Mesenteric fat pad (tissue), 1 donor: ENCODE measurements at places on chromosomes 4 and X. TPM values are rescaled to one million over a fixed set of nuclear protein-coding genes. Genes with fewer than 3 reads are reported as not detected.

RBM47 gene
- 53.3 TPM for total RNA-seq

P2RY10 gene
- total RNA-seq: 0.19 TPM

NUP62CL gene
- not detected for total RNA-seq

NLRP2B gene
- not detected for total RNA-seq

DMRTC1B gene
- total RNA-seq: not detected

CCDC120 gene
- total RNA-seq: 4.0 TPM

PHEX gene
- 0.45 TPM for total RNA-seq

NXF2B gene
- not detected for total RNA-seq

MBNL3 gene
- total RNA-seq: 14.6 TPM

UGT2B15 gene
- not detected for total RNA-seq

EBP gene
- total RNA-seq: 18.8 TPM

GLOD5 gene
- total RNA-seq: not detected

TMEM271 gene
- not detected for total RNA-seq

UGT2B11 gene
- total RNA-seq: not detected

AKAP4 gene
- not detected for total RNA-seq

SLC7A11 gene
- total RNA-seq: 0.93 TPM

MTTP gene
- 0.74 TPM for total RNA-seq

ADH1A gene
- 11.8 TPM for total RNA-seq

NRK gene
- 0.96 TPM for total RNA-seq

NAT8L gene
- total RNA-seq: 67.3 TPM

PF4V1 gene
- total RNA-seq: not detected

DUX4 gene
- not detected for total RNA-seq

PDLIM3 gene
- 58.5 TPM for total RNA-seq

S100P gene
- total RNA-seq: 16.1 TPM

CFAP47 gene
- not detected for total RNA-seq

ELOVL6 gene
- 6.9 TPM for total RNA-seq

PLAC1 gene
- not detected for total RNA-seq

GYG2 gene
- 377 TPM for total RNA-seq

LPAR4 gene
- 0.26 TPM for total RNA-seq

CXorf66 gene
- total RNA-seq: not detected

BEND2 gene
- total RNA-seq: not detected

DCAF12L1 gene
- not detected for total RNA-seq

BEND4 gene
- total RNA-seq: not detected

SLITRK4 gene
- 1.5 TPM for total RNA-seq

F11 gene
- not detected for total RNA-seq

TEX13B gene
- not detected for total RNA-seq

GPRIN3 gene
- 6.2 TPM for total RNA-seq

NEUROG2 gene
- not detected for total RNA-seq

PRR27 gene
- total RNA-seq: not detected

HSFX4 gene
- total RNA-seq: not detected
